ENCODE measurements at places on chromosomes 1 and 21. TPM values are rescaled to one million over a fixed set of nuclear protein-coding genes. Genes with fewer than 3 reads are reported as not detected.

DNA sequence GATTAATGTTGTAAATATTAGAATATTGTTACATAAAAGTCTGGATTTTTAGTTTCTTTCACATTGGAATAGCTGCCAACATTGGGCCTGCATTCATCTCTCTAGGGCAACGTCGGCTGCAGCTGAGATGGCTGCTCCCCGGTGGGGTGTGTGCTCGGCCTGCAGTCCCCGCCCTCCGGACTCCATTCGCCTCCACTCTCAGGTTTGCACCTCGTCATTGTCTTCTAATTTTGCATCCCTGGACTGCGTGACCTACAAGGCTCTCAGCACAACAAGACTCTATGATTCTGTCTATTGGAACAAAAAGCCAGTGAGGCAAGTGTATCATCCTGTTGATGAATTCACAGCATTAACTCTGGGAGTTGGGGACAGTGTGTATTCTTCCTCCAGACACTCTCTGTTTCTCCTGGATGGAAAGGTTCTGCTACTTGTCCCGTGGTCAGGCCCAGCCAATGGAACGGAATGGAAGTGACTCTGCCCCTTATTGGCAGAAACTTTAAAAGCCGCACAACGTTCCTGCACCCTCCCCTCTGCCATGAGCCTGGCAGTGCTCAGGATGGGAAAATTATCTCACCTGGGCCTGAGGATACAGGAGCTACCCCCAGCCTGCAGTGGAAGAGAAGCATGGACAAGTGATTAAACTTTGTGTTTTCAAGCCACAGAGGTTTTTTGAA, 105.0 kb upstream of the SAMD11 start:
- no peaks in the 10 kb centered on the region for H3K27me3 ChIP-seq
- DNase-seq: no peak
- H3K27ac ChIP-seq: peak overlapping the region; percentile 72
- H3K36me3 ChIP-seq: no peaks in the 10 kb centered on the region
- no peak overlapping the region for H3K4me3 ChIP-seq
- peaks cover 16% of the 10 kb centered on the region for H3K4me1 ChIP-seq

Gene RORC
- total RNA-seq: not detected

DNA sequence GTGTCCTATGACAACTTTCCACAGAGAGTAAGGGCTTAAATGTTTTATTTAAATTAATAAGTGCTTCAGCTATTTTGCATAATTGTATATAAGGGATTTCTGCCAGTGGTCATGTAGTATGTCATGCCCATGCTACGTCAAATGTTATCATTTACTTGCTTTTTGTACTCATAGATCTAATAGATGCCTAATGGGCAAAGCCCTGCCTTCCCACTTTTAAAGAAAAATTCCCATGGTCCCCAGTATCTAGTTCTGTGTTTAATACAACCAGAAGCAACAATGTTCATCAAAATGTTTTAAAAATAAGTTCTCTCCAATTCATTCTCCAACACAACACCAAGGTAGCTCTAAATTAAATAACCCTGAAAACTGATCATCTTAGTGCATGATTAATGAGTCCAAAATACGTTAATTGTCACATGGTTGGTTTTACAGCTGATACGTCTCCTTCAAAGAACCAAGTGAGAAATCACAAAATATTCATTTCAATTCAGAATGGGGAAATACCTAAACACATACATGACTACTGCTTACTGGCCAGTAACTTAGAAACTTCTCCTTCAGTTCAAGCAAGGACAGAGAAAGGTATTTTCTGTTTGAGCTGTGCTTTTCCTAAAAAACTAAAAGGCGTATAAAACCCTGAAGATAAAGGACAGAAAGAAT, 49.1 kb upstream of the SDC3 start:
- H3K4me1 ChIP-seq: no peaks in the 10 kb centered on the region
- H3K27ac ChIP-seq: no peak overlapping the region
- no peak for DNase-seq

Gene IQGAP3
- 3.5 TPM for total RNA-seq

- no peak overlapping the region for H3K4me3 ChIP-seq
- no peak overlapping the region for H3K27ac ChIP-seq
- no peaks in the 10 kb centered on the region for H3K36me3 ChIP-seq
- no peaks in the 10 kb centered on the region for H3K27me3 ChIP-seq
- DNase-seq: no peak
Measured at GRCh38 chr1:185038813-185039376, 6.5 kb upstream of the RNF2 start.
